Fibroblast of pulmonary artery (primary cell): ENCODE measurements at places on chromosomes 1 and 21.

GRCh38 chr1:206479183-206480125, 9.2 kb downstream of the IKBKE start:
- peak; percentile 88 for DNase-seq

DNA sequence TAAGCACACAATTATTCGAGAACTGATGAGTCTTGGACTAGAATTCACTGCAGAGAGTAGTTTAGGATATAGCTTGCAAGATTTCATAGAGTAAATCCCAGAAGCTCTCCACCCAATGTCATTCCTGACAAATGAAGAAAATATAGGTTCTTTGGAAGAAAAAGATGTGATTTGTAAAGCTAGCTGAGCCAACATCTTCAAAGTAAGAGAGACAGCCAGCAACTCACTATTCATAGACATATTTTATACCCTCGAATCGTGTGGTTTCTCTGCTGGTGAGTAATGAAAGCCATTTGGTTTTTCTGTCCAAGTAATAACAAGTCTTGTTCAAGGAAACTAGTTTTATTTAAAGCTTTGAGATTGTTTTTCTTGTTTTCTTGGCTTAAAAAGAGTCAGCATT, 165.7 kb upstream of the SYT6 start:
- DNase-seq, result no peak

GRCh38 chr1:7313081-7313546, 458.0 kb upstream of the VAMP3 start:
- no peak for DNase-seq

- no peak for DNase-seq
These were observed 462.3 kb upstream of the NFIA start for GRCh38 chr1:60620087-60620486.

- no peak for DNase-seq
These were observed 2.1 kb upstream of the SLC44A5 start for GRCh38 chr1:75612976-75613375.

- no peak for DNase-seq
These were observed 23.3 kb downstream of the PLA2G5 start for GRCh38 chr1:20093303-20093702.

GRCh38 chr1:147777694-147778093, 17.3 kb upstream of the GJA5 start:
- no peak for DNase-seq

GRCh38 chr1:25343872-25344271, 5.7 kb downstream of the TMEM50A start:
- peak; percentile 69 for DNase-seq

- DNase-seq, result no peak
These were observed 171.1 kb upstream of the KLHDC7A start for GRCh38 chr1:18309552-18310155.

GRCh38 chr1:109213824-109214693, at the start of gene SARS1:
TSS of gene SARS1 (plus strand) at chr1:109213918. CDS start at chr1:109213993, 75 bp downstream.
- DNase-seq, result peak; percentile 84

DNA sequence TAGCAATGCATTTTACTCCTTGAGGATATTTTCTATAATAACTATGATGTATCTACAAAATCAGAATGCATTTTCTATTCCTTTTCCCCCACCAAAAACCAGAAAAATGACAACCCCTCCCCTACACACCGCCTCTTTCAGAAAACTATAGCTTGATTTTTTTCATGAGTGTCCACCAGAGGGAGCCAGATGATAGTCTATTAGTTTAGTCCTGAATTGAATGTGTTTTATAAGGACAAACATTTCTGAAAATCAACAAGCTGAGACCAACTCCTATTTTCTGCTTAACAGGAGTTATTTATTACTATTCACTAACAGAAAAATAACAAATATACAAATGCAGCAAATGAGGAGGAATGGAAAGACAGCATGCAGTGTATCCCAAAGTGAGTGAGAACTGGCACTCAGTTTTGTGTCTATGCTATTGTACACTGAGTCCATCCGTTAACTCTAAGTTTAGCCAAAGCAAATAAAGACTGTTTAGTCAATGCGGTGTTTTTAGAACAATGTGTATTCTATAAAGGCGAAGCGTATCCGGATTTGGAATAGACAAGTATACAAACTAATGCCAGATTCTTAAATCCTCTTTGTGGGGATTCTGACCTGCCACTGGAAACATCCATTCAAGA, 182.6 kb downstream of the VAV3 start:
- DNase-seq, result peak; percentile 79

DNA sequence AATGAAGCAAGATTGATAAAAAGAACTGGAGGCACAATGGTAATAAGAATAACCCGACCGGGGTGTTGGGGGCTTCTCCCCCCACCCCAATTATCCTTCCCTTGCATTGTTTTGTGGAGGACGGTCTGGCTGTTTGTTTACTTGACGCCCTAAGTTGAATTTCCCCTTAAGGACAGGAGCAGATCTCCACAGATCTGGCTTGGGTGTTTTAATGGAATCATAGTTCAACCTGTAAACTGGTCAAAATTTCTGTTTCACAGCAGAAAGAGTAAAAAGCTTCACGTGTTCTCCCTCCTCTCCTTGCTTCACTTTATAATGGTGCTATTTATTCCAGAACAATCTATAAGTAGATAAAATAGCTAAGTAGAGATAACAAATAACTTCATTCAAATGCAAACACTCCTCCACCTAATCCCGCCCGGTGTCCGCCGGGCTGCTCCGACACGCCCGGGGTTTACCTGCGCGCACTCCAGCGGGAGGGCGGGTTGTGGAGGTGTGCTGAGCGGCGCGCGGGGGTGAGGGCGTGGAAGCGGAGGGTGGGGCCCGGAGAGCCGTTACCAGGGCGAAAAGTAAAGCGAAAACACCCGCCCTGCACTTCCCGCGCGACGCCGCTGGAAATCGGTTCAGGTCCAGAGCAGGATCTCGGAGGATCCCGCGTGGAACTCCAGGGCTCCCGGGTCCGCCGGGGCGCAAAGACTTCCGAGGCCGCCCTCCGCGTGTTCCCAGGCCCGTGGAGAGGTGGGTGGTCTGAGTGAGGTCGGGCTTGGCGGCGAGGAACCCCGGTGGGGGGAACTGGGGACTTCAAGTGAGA, 2.0 kb upstream of the ATF3 start:
- DNase-seq, result no peak

DNA sequence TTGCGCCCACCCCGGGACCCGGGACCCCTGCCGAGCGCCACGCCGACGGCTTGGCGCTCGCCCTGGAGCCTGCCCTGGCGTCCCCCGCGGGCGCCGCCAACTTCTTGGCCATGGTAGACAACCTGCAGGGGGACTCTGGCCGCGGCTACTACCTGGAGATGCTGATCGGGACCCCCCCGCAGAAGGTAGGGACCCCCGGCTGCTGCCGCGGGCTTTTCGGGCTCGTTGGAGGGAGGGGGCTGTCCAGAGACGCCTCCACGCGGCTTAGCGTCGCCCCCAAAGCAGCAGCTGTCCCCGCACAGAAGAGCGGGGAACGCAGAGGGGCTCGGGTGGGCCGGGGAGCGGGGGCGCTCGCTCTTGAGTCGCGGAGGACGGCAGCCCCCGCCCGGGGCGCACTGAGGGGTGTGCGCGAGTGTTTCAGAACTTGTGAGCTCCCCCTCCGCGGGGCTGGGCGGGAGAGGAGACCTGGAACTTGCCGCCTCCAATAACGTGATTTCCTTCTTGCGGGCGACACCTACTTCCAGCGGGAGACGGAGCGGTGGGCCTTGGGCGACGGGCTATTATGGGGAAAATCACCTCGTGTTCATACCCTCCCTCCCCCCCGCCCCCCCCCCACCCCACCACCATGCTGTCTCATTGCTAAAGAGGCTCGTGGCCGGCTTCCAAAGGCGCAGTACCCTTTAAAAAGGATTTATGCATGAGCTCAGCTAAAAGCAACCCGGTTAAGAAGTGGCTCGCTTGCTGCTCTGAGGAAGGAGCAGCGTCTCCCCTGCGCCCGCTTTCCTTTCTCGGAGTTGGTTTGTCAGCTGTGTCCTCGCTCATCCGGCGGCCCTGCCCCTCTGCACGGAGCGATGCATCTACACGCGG, 664 bp downstream of the BACE2 start:
- peak; percentile 65 for DNase-seq

GRCh38 chr1:48506870-48507269, 34.9 kb upstream of the SPATA6 start:
- no peak for DNase-seq

DNA sequence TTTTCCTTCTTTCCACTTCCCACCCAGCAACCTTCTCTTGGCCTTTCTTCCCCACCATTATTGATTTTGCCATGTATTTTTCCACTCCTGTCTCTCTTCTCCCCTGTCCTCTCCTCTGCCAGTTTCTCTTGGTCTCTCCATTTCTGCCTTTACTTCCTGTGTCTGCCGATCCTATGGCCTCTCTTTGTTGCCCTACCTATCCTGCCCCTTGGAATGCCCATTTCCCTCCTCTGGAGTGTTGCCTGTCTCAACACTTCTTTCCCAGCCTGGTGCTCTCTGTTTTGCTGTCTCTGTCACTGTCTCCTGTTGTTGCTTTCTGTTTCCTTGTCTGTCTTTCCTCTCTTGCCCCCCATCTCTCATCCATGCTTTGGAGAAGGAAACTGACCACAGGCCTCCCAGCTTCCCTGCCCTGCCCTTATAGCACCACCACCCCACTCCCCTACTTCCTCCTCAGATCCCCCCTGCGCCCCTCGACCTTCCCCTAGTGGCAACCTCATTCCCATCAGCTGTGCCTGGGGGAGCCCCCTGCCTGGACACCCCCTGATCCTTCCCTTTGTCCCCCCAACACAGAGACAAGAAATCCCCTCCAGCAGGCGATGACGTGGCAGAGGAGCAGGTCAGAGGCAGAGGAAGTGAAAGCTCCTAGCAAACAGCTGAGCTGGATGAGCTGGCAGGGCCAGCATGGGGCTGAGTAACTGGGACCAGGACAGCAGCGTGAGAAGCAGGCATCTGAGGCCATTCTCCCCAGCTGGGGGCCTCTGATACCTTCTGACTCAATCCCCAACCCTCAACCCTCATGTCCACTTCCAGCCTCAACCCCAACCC, 6.6 kb upstream of the ETV3L start:
- peak; percentile 68 for DNase-seq

DNA sequence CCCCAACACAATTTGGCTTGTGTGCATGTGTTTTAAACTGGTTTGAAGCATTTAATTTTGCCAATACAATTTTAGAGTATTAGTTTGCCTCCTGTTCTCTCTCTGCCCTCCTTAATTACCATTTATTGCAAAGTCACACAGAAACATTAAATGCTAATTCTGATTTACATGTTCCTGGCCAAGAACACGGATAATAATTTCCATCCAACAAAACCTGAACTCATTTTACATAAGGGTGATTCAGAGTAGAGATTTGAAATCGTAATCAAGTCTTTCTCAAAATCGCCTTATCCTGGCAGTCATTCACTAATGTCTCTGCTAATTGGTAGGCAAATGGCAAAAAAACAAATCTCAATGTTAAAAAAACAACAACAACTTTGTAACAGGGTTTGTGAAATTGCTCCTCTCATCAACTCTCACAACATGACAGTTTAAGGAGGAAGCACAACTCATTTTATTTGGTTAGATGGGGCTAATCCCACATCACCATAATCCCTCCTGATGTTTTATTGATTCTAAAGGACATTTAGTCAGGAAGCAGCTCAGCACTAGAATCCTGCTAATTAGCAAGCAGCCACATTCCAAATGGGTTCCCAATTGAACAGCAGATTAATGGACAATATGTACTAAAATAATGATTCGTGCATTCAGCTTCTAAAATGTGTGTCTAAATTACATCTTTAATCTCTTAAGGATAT, 55.9 kb downstream of the C1orf87 start:
- no peak for DNase-seq

DNA sequence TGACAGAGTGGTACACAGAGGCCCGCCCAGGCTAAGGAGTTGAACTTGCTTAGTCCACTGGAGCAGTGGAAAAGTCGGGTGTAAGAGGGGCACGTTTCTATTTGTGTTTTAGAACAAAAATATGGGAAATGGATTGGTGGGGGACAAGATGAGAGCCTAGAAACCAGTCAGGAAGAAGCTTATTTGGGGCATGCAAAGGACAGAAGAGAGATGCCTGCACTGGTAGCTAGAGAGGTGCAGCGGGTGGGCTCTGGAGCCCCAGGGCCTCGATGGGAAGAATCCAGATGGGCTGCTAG, 1.2 kb upstream of the LIN9 start:
- DNase-seq, result no peak

DNA sequence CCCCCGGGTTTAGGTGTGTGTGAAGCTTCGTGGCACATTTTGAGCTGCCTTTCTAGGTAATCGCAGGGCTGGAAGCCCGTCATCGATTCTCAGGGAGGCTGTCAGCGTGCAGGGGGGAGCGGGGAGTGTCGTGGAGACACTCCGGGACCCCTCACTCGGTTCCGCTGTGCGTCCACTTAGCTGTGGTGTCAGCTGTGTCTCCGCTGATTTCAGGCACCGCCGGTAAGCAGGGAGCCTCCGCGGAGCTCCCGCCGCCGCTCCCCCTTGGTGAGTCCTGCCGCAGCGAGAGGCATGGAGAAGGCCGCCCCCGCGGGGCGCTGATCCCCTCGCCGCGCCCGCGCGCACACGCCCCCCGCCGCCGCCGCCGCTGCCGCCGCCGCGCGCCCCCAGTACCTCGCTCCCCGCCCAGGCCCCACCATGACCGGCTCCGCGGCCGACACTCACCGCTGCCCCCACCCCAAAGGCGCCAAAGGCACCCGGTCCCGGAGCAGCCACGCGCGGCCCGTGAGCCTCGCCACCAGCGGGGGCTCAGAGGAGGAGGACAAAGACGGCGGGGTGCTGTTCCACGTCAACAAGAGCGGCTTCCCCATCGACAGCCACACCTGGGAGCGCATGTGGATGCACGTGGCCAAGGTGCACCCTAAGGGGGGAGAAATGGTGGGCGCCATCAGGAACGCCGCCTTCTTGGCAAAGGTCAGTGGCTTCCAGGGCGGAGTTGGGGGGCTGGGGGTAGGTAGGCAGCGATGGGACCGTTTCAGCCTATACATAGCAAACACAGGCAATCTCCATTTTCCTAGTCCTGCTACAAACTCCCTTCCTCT, 995 bp downstream of the VASH2 start:
- no peak for DNase-seq

DNA sequence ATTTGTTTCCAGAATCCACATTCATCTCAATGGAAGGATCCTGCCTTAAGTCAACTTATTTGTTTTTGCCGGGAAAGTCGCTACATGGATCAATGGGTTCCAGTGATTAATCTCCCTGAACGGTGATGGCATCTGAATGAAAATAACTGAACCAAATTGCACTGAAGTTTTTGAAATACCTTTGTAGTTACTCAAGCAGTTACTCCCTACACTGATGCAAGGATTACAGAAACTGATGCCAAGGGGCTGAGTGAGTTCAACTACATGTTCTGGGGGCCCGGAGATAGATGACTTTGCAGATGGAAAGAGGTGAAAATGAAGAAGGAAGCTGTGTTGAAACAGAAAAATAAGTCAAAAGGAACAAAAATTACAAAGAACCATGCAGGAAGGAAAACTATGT, 2.6 kb downstream of the GADD45A start:
- peak; percentile 87 for DNase-seq

DNA sequence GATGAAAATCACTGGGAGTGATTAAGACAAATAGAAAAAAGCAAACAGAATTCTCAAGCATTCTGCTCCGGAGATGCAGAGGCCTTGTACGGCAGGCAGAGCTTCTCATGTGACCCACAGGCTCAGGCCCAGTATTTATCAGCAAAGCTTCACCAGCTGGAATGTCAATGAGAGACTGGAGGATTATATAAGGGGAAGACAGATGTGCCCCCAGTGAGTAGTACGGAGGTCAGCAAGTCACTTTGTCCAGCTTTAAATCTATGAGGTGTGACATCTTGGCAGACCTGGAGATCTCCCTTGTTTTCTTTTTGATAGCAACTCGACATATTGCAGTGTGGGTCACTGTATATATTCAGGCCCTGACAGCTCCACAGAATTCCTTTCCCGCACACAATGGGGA, 106.8 kb downstream of the HHIPL2 start:
- no peak for DNase-seq
